M059J (cell line): ENCODE measurements at places on chromosomes 11 and 22.
A peak's percentile ranks its signal among the peaks of the same experiment; 100 is the strongest.

GRCh38 chr11:61149624-61150615 is 11.3 kb downstream of the VPS37C start:
- no peak for DNase-seq

GRCh38 chr11:21476588-21476987 is 716.3 kb upstream of the ANO5 start:
- no peak for DNase-seq

GRCh38 chr11:2552210-2552609 is 107.4 kb downstream of the KCNQ1 start:
- no peak for DNase-seq

DNA sequence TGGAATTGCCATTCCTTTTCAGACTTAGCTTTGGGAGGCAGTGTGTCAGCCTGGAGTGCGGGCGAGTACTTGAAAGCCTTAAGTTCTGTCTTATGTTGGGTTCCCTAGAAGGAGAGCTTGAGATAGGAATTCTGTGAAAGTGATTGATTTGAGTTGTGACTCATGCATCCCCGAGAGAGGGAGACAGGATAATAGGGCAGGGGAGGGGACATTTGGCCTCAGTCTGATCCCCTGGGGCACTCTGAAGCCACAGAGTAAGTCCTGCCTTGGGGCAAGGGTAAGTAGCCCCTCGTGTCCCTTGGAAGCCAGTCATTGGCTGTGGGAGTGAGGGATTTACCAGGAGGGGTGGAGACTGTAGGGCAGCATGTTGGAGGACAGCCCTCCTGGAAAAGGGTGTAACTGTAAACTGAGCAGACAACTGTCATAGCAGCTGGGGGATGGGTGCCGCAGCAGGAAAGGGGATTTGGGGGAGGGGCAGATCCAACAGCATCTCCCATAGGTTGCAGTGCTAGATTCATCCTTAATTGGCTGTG is 44.0 kb downstream of the KIAA1671 start:
- peak; percentile 91 for DNase-seq

DNA sequence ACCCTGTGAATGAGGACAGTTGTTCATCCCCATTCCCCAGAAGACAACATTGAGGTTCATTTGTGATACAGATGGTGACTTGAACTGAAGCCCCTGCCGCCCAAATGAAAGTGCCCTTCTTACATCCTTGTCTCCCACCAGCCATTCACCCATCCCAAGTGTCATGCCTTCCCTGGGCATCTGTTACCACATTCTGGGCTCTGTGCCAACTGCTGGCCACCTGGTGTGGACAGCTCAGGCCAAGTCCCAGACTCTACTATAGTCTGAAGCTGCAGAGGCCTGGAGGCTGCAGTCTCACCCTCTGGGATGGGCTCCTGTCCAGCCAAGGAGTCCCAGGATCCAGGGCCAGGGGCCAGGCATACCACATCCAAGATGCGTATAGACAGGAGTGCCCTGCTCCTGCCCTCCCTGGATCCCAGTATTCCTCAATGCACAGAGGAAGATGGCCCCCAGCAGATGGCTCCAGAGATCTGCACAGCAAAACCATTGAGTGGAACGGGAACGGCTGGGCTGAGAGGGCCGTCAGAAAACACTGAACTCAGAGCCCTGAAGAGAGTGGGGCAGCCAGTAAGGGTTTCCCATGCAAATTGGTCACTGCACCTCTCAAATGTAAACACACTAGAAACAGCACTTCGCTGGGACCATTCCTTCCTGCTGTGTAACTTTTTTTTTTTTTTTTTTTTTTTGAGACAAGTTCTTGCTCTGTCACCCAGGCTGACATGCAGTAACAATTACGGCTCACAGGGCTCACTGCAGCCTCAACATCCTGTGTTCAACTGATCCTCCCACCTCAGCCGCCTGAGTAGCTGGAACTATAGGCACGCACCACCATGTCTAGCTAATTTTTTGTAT is 22.8 kb downstream of the ARRB1 start:
- DNase-seq, result peak; percentile 92

DNA sequence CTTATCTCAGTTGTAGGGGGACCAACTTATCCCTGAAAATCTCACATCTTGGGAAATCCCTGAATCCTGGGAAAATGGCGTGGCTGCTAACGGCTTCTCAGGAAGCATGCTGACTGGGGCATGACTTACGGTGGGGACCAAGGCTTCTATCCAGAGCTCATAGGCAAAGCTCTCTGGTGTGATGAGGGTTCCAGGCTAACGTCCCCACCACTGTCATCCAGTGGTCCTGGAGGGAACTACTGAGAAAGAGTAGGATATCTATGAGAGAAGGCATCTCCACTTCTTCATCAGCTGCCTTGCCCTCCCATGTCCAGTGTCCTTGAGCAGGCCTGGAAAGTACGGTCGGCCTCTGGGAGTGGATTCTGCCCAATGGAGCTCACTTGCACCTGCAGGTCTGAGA is 210.4 kb upstream of the B3GAT1 start:
- no peak for DNase-seq

DNA sequence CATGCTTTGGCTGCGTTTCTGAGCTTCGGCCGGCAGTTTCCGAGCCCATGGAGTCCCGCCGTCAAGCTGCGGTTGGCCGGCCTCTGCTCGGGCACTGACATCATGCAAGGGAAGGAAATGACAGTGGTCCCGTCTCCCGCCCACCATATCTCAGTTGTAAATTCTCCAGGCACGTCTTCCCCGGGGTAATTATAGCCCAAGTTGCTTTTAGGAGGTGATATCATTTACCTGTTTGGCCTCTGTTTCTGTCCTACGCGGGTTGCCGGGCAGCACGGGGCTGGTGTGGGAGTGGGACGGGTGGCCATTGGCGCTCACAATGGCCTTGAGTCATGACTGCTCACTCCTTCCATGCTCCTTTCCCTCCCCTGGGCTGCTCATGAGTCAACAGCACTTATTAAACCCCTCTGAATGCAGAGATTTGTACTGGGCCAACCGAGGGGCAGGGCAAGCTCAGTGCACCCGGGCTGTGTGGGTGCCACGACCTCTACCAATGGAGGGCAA is 4.2 kb upstream of the ANO1 start:
- DNase-seq, result peak; percentile 81

GRCh38 chr11:13962562-13963168 is at the start of gene SPON1:
Gene SPON1 (plus strand): TSS chr11:13962723. CDS start chr11:13962905, 182 bp downstream.
- no peak for DNase-seq

GRCh38 chr11:132336781-132337535 is 966.5 kb downstream of the NTM start:
- no peak for DNase-seq

- no peak for DNase-seq
Observed at GRCh38 chr11:16406226-16406625, 49.9 kb upstream of the SOX6 start.

DNA sequence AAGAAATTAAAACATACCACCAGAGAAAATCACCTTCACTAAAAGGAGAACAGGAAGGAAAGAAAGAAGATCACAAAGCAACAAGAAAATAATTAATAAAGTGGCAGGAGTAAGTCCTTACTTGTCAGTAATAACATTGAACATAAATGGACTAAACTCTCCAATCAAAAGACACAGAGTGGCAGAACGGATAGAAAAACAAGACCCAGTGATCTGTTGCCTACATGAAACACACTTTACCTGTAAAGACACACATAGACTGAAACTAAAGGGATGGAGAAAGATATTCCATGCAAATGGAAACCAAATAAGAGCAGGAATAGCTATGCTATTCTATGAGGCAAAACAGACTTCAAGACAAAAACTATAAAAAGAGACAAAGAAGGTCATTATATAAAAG is 25.9 kb downstream of the PLA2G6 start:
- no peak for DNase-seq

- DNase-seq, result peak; percentile 77
Observed at GRCh38 chr11:123546515-123546914, 107.9 kb downstream of the SCN3B start.

DNA sequence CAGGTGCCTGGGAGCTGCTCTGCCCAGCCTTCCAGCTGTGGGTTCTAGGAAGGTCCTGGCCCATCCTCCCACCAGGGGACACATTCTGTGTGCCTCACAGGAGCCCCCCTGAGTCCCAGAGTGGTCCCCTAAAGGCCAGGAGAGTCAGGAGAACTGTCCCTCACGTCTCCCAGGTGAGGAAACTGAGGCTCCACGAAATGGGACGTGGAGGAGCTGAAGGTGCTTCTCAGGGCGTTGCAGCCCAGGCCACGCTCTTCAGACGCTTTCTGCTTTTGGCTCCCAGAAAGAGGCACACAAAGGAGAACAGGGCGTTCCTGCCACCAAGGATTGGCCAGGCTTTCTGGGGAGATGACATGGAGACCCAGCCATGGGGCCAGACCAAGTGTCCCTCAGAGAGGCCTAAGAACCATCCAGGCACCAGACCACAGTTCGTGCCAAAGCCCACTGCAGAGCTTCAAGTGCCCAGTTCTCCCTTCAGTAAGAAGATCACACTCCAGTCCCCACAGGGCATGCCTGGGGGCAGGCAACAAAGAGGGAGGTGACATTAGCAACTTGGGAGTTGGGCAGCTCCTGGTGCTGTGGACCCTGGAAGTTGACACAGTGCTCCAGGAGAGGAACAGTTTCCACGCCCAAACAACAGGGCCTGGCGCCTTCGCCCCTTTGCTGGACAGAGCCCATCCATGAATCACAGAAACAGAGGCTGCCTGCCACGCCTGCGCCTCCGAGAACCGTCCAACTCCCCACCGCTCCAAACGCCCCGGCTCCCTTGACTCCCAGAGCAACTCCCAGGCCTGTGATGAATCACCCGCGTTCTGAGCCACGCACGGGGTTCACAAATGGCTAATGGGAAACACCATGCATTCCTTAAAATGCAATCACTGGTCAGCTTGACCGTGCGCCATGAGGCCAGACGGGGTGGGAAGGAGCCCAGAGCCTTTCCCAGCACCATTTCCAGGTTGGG is 589.2 kb downstream of the BRD1 start:
- DNase-seq, result no peak

- DNase-seq, result no peak
Observed at GRCh38 chr11:69005183-69005630, 7.8 kb downstream of the MRGPRF start.

GRCh38 chr11:25612806-25613205 is 719.1 kb upstream of the ANO3 start:
- no peak for DNase-seq

GRCh38 chr11:7587712-7588111 is 73.9 kb downstream of the PPFIBP2 start:
- no peak for DNase-seq

- DNase-seq, result peak; percentile 37
Observed at GRCh38 chr11:27291954-27292636, 70.9 kb downstream of the CCDC34 start.

DNA sequence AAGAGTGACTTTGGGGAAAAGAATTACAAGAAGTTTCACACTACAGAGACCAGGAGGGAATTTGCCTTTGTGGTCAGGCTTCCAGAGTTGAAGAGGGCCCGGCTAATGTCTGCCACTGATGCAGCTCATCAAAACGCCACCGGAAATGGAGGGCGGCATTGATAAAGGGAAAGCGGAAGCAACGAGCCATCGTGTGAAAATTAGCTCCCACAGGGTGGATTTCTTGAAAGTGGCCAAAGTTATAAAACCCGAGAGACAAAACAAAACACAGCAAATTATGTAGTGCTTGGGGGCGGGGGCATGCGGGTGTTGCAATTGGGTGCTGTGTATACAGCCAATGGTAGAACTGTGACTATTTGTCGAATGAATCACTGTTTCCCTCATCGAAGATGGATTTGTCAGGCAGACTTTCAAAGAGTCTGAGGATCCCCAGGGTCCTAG is 113.0 kb downstream of the ADAMTS15 start:
- no peak for DNase-seq

DNA sequence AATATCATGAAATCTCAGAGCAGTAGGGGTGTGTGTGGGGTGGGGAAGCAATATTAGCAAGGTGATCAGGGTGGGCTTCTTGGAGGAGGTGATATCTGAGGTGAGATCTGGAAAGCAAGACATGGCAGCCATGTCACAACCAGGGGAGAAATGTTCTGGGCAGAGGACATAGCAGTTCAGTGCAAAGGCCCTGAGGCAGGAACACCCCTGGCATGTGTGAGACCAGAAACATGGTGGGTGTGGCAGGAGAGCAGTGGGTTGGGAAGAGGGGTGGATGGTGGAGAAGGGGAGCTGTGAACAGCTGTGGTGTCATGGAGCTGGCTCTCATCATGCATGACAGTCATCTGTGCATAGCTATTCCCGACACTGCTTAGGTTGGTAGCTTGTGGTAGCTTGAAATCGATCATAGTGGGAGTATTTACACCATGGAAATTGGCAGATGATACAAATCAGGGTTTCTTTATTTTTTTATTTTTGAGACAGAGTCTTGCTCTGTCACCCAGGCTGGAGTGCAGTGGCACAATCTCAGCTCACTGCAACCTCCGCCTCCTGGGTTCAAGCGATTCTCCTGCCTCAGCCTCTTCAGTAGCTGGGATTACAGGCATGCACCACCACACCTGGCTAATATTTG is 17.9 kb upstream of the MPPED1 start:
- no peak for DNase-seq

- peak; percentile 88 for DNase-seq
Observed at GRCh38 chr11:123197711-123198110, 2.7 kb upstream of the CLMP start.

DNA sequence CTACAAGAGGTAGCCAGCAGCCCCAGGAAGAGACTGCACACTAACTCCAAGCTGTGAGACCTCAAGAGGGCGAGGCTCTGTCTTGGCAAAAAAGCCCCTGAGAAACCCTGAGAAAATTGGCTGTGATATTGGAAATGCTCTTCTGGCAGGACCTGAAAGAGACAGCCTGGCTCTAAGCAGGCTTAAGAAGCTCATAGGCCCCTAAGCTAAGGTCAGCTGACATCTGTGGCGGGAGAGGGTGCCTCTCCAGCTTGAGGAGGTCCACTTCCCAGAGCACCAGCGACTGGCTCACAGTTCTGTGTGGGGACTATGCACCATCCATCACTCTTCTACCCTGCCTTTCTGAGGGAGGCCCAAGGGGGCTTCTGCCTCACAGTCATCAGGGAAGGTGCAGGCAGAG is 12.4 kb downstream of the PLEKHA7 start:
- no peak for DNase-seq

DNA sequence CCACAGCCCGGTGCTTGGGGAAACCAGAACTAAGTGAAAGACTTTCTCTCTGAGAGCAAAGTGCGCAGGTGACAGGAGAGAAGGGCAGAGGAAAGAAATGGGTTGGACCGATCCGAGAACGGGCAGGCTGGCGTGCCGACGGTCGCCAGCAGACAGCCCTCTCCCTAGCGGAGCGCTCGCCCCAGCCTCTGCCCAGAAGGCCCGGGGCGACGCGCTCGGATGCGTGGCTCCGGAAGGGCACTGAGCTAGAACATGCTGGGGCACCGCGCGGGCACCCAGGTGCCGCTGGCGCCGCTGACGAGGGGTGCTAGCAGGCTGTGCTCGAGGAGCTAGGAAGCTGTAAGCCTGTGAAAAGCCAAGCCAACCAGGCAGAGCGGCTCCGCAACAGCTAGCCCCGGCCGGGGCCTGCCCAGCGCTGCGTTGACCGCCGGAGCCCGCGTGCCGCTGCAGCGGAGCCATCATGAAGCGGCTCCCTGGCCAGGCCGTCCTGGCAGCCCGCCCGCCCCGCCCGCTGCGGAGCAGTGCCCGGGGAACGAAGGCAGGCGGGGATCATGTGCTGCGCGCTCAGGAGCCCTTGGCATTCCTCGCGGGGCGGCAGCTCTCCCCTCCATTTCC is 22.1 kb upstream of the RRAS2 start:
- peak; percentile 72 for DNase-seq

- DNase-seq, result no peak
Observed at GRCh38 chr11:44366026-44366425, 56.1 kb upstream of the ALX4 start.
